Right ventricle myocardium inferior (tissue), 1 donor: ENCODE measurements at places on chromosomes 3 and 15.
A peak's percentile ranks its signal among the peaks of the same experiment; 100 is the strongest.

- DNase-seq: no peak
Observed at GRCh38 chr3:50100386-50100785, 11.7 kb downstream of the RBM5 start.

DNA sequence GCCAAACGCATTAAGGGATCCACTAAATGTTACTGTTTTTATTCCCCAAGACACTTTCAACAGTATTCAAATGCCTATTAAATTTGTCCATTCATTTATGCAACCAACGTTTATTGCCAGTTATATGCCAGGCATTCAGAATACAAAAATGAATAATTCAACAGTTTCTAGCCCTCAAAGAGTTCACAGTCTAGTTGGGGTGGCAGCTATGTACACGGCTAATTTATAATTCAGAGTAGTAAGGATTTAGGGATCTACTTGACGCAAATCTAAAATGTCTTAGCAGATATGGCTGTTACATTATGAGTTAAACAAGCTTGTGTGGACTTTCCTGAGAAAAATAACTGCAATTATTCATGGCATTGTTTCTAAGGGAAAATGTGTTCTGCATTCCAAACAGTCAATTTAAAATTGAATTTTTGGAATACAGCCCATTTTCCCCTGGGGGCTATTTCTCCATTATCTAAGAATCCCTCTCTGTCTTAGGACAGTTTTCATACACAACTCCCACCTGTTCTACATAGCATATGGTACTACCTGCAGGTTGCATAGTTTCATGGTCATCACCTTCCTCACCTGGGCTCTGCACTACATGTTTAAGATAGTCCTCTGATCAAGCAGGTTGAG lies 11.5 kb upstream of the MSL2 start:
- no peak for DNase-seq

DNA sequence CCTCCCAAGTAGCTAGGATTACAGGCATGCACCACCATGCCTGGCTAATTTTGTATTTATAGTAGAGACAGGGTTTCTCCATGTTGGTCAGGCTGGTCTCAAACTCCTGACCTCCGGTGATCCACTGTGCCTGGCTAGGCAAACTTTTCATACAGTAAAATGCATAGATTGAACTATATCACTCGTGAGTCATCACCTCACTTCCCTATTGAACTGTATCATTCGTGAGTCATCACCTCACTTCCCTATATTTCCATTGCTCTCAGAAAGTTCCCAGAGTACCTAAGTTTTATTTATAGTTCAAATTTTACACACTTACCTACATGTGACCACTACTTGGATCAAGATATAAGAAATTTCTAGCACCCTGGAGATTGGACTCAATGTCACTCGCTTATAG lies 73.6 kb upstream of the ACAD9 start:
- DNase-seq: no peak

DNA sequence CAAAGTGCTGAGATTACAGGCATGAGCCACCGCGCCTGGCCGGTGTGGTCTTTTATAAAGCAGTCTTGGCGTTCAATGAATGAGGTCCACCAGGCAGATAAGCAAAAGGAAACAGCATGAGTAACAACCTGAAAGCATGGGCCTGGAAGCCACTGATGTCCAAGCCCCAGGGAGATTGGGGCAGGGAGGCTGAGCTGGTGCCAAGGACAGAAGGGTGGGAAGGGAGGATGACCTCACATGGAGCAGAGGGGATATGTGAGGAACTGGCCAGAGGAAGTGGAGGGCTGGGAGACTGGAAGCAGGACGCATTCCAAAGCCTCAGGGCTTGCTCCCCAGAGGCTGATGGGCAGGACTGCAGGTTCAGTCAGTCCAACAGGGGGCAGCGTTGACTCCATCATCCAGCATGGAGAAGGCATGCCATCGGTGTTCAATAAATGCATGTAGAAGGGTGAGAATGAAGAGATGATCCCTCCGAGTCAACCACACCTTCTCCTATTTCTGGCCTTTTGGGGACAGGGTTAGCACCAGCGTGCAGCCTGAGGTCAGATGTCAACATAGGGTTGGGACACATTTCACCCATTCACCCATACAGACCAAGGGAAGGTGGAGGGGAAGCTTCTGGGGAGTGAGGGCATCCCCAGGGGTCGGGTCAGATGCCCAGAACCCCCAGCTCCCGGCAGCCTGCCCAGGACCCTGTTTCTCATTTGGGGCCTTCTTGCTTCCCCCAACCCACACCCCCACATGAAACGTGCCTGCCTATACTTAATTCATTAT lies 14.8 kb downstream of the MYL3 start:
- DNase-seq: peak; percentile 52

DNA sequence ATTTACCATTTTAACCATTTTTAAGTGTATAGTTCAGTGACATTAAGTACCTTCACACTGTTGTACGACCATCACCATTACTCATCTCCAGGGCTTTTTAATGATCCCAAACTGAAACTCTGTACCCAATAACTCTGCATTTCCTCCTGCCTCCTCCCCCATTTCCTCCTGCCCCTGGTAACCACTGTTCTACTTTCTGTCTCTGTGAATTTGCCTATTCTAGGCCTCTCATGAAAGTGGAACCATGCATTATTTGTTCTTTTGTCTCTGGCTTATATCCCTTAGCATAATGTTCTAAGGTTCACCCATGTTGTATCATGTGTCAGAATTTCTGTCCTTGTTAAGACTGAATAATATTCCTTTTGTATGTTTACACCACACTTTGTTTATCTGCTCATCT lies 154.2 kb downstream of the MECOM start:
- no peak for DNase-seq

DNA sequence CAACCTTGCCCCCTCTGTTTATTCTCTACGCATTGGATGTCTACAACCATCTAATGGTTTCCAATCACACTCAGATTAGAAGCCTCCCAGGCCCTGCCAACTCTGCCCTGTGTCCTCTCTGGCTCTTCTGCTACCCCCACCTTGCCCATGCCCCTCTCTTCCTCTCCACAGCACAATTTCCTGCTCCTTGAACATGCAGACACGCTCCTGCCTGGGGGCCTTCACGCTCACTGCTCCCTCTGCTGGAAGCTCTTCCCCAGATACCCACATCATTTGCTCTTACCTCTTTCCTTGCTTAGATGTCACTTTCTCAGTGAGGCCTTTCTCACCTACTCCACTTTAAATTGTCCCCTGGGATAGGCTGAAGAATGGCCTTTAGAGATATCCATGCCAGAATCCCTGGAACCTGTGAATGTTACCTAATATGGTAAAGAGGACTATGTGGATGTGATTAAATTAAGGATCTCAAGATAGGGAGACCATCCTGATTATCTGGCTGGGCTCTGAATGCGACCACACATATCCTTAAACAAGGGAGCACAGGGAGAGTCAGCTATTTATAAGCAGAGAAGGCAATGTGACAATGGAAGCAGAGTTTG lies 9.9 kb downstream of the KY start:
- DNase-seq: no peak

- no peak for DNase-seq
Observed at GRCh38 chr15:92901995-92902394, 1.9 kb downstream of the CHD2 start.
